ENCODE measurements at places on chromosomes 6 and 20.

GRCh38 chr6:157974341-157974894 lies 7.2 kb upstream of the SYNJ2 start:
- no peak for DNase-seq

GRCh38 chr6:45727819-45728449 lies 287.7 kb downstream of the CLIC5 start:
- no peak for DNase-seq

DNA sequence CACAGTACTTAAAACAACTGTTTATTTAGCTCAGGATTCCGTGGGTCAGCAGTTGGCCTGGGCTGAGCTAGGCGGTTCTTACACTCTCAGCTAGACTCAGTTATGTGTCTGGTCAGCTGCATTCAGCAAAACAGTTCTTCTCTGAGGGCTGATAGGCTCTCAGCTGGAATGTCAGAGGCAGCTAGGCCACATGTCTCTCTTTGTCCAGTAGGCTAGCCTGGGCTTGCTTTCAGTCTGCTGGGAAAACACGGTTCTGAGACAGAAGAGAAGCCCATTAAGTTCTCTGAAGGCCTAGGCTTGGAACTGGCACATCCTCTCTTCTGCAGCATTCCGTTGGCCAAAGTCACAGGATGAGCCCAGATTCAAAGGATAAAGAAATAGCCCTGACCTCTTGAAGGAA lies 65.6 kb downstream of the TULP4 start:
- no peak for DNase-seq

- no peak for DNase-seq
Measured at GRCh38 chr20:49882171-49882970, 33.0 kb downstream of the SPATA2 start.

DNA sequence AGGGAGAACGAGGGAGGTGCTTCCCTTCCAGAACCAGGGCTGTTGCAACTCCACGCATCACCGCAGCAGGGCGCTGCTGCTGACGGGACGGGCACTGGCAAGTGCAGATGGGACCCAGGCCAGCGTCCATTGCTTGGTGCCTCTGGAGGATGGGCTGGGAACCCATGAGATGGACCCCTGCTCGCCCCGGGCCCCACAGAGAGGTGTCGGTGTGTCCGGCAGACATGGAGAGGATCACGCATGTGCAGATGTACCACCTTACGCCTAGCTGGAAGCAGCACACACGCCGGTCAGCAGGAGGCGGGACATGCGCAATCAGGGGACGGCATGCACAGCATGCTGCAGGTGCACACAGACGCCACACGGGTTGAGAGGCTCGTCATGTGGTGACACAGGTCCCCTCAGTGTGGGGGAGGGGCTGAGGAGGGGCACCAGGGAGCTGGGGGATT lies 5.7 kb downstream of the CABLES2 start:
- DNase-seq: no peak

GRCh38 chr20:45432294-45432693 lies 16.4 kb downstream of the PIGT start:
- DNase-seq: no peak

- no peak for DNase-seq
Measured at GRCh38 chr6:153698637-153699036, 340.4 kb upstream of the OPRM1 start.

DNA sequence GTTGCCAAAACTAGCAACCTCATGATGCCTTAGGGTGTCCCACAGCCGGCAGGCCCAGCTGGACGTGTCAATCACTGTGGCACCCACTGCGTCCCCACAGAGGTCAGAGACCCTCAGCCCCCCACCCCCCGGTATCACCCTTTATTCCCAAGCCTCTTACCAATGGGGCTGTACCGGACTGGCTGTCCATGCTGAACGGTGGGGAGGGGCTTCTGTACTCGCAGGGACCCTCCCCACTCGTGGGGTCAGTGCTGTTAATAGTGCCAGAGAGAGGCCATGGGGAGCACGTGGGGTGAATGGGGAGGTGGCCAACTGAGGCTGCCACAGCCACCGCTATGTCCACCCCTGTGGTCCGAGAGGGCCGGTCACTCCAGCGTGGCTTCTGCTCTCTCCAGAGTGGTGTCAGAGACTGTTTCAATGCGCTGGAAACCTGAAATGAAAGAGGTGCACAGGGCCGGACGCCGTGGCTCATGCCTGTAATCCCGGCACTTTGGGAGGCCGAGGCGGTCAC lies 68.6 kb downstream of the THBS2 start:
- no peak for DNase-seq

DNA sequence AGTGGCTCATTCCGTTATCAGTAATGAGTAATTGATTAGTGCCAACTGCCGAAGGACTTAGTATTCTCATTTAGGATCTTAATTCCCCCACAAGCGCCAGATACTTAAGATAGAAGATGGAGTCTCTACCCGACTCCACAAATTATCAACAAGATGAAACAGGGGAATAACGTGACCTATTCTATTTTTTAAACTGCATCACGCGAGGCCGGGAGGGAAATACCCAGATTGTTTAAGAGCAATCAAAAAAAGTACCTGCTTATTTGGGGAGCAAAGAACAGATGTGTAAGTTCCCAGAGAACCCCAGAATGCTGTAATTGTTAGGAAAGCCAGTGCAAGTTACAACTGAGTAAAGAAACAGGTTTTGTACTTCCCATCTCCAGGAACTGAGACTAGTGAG lies 1.1 kb upstream of the MAP3K5 start:
- no peak for DNase-seq

- no peak for DNase-seq
Measured at GRCh38 chr20:13397300-13397724, 176.2 kb downstream of the ISM1 start.

DNA sequence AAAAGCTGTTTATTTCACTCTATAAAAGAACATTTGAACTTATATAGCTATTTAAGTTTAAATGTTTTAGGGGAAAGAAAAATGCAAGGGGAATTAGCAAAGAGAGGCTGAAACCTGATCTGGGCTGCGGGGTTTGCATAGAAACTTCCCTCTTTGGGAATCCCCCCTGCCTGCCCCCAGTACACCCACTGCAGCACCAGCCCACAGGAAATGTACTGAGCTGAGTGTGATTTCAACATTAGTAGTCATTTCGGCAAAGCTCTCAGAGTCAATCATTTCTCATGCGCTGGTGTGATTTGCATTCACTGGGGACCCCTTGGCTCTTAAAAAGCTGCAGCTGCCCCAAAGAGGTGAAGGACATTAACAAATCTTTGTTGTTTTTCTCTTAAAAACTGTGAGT lies 859.4 kb downstream of the MAFB start:
- no peak for DNase-seq

DNA sequence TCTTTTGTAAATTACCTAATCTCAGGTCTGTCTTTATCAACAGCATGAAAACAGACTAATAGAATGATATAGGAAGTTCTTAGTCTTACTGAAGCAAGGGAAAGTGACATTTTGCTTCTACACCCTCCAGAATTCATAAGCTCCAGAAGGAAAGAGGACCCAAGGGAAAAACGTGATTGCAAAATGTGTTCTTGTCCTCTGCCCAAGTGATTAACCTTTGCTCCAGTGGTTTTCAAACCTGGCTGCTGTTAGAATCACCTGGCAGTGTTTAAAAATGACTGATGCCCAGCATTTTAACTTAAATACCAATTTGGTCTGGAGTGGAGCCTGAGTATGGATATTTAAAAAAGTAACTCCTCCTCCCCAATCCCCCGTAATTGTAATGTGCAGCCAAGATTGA lies 191.4 kb downstream of the SLC16A10 start:
- no peak for DNase-seq

DNA sequence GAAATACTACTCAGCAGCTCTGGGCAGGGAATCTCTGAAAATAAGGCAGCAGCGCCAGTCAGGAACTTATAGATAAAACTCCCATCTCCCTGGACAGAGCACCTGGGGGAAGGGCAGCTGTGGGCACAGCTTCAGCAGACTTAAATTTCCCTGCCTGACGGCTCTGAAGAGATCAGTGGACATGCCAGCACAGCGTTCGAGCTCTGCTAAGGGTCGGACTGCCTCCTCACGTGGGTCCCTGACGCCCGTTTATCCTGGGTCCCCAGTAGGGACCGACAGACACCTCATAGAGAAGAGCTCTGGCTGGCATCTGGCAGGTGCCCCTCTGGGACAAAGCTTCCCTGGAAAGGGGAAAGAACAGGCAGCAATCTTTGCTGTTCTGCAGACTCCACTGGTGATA lies 59.0 kb downstream of the COL21A1 start:
- no peak for DNase-seq

- DNase-seq: no peak
Measured at GRCh38 chr6:57147401-57147800, 24.7 kb upstream of the BAG2 start.

DNA sequence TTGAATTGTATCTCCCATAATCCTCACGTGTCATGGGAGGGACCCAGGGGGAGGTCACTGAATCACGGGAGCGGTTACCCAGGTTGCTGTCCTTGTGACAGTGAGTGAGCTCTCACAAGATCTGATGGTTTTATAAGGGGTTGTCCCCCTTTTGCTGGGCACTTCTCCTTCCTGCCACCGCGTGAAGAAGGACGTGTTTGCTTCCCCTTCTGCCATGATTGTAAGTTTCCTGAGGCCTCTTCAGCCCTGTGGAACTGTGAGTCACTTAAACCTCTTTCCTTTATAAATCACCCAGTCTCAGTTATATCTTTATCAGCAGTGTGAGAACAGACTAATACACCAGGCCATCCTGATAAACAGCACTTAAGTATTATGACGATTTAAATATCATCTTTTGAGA lies 9.0 kb upstream of the MRGBP start:
- DNase-seq: no peak

GRCh38 chr6:81694855-81695254 lies 57.6 kb downstream of the TENT5A start:
- no peak for DNase-seq
